ENCODE measurements at places on chromosomes 2 and 18. TPM values are rescaled to one million over a fixed set of nuclear protein-coding genes. Genes with fewer than 3 reads are reported as not detected.

DNA sequence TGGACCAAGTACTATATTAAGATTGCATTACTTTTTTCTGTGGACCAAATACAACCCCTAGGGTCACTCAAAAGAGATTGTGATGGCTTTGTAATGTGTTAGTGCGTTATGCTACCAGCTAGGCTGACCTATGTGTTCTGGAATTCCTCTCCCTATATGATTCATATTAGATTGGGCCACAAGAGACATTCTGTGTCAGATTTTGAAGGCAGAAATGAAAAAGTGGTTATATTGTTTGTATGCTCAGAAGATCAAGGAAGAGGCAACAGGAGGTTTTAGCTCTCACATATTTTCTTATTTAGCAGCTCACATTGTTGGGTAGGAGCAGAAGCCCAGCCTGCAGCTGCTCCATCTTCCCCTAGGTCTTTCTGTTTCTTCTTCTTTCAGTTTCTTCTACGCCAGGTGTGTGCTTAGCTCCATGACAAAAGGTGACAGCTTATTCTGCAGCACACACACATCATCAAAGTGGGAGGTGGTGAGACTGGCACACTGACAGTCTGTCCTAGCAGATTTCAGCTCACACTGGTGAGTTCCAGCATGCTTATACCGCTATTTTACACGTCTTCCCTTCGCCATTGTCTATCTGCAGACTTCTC is 156.8 kb upstream of the UBE2E3 start:
- no peak for DNase-seq
- no peak overlapping the region for H3K27ac ChIP-seq
- H3K4me1 ChIP-seq: no peaks in the 10 kb centered on the region
- H3K36me3 ChIP-seq: no peaks in the 10 kb centered on the region
- no peaks in the 10 kb centered on the region for H3K27me3 ChIP-seq

DNA sequence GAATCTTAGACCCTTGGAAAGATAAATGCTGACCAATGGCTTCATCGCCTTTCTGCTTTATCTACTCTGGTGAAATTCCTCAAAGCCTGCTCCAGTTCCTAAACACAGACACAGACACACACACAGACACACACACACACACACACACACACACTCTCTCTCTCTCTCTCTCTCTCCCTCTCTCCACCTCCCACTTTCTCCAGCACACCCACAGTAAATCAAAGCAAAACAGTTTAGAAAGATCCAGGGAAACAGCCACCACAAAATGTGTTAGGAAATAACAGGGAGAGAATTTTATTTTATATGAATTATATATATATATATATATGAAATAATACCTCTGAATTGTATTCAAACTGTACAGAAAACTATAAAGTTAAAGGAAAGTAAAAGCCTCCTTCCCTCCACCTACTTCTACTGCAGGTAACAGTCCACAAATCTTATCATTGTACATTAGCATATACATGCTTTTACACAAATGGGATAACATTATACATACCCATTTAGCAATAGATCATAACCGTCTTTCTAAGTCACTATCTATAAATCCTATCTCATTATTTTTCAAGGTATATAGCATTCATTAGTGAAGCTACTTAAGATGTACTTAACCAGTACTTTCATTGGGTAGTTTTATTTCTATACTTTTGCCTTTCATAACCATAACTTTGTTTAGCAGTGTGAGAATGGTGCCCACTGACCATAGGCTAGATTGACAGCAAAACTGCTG is 38.5 kb downstream of the MREG start:
- no peaks in the 10 kb centered on the region for H3K36me3 ChIP-seq
- no peaks in the 10 kb centered on the region for H3K27me3 ChIP-seq
- H3K4me3 ChIP-seq: no peak overlapping the region
- no peak for DNase-seq
- H3K27ac ChIP-seq: no peak overlapping the region
- H3K4me1 ChIP-seq: no peaks in the 10 kb centered on the region

GRCh38 chr18:48905513-48905912 is 45.3 kb downstream of the SMAD7 start:
- DNase-seq: no peak
- H3K36me3 ChIP-seq: no peaks in the 10 kb centered on the region
- H3K27me3 ChIP-seq: no peaks in the 10 kb centered on the region
- no peak overlapping the region for H3K27ac ChIP-seq

DNA sequence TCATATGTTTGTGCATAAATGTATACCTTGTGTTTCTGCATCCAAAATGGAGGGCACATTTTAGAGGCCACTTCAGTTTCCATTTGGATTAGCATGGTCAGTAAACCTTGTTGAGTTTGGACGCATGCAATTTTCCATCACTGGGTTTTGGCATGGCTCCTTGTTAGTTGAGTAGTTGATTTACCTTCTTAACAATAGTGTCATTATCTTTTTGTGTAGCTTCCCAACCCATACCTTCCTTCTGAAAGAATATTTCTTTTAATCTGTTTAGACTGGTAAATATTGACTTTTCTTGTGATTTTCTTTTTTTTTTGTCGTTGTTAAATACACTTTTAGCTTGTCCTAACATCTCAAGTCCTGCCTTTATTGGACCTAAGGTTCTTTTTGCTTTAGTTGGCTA is 15.5 kb downstream of the RPIA start:
- H3K4me1 ChIP-seq: no peaks in the 10 kb centered on the region
- H3K27me3 ChIP-seq: no peaks in the 10 kb centered on the region
- DNase-seq: no peak
- H3K27ac ChIP-seq: no peak overlapping the region
- H3K36me3 ChIP-seq: no peaks in the 10 kb centered on the region
- H3K4me3 ChIP-seq: no peak overlapping the region

GRCh38 chr2:143344780-143345179 is 215.6 kb downstream of the ARHGAP15 start:
- no peaks in the 10 kb centered on the region for H3K4me1 ChIP-seq
- H3K36me3 ChIP-seq: no peaks in the 10 kb centered on the region
- no peak for DNase-seq
- H3K27ac ChIP-seq: no peak overlapping the region
- no peak overlapping the region for H3K4me3 ChIP-seq
- no peaks in the 10 kb centered on the region for H3K27me3 ChIP-seq

Gene APCDD1
- 0.81 TPM for total RNA-seq
